Heart left ventricle (tissue), 16 donors: ENCODE measurements at places on chromosomes 3 and 15. TPM values are rescaled to one million over a fixed set of nuclear protein-coding genes. Genes with fewer than 3 reads are reported as not detected.

- DNase-seq, result peak; percentile 67
Observed at GRCh38 chr3:35664460-35664919, 25.2 kb downstream of the ARPP21 start.

Gene WWTR1
- 32.5 TPM for total RNA-seq

GRCh38 chr15:86337071-86337470 is 257.4 kb downstream of the AGBL1 start:
- DNase-seq, result no peak

GRCh38 chr15:39251413-39252133 is 329.3 kb upstream of the THBS1 start:
- DNase-seq, result no peak

GRCh38 chr3:191026746-191027145 is 164.3 kb upstream of the GMNC start:
- DNase-seq, result no peak

GRCh38 chr3:105953831-105954230 is 85.0 kb upstream of the CBLB start:
- no peak for DNase-seq

DNA sequence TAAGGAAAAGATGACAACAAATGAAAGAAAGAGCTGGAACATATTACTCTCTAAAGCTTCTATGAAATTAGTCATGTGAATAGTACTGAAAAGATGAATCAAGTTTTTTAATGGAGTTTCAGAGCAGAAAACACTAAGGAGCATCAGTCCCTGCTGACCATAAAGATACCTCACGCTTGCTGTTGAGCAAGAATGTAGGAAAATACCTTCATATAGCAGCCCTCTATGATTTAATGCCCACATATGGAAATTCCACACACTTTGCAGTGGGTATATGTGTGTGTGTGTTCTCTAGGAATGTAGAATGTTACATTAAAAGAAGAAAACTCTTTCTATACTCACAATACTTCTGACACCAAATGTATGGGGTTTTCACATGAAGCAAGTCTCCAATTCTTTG is 355.0 kb downstream of the ERC2 start:
- no peak for DNase-seq

- peak; percentile 45 for DNase-seq
Observed at GRCh38 chr15:37106490-37107001, 6.2 kb upstream of the MEIS2 start.

GRCh38 chr3:53841296-53841695 is 4.9 kb downstream of the CHDH start:
- DNase-seq, result no peak

DNA sequence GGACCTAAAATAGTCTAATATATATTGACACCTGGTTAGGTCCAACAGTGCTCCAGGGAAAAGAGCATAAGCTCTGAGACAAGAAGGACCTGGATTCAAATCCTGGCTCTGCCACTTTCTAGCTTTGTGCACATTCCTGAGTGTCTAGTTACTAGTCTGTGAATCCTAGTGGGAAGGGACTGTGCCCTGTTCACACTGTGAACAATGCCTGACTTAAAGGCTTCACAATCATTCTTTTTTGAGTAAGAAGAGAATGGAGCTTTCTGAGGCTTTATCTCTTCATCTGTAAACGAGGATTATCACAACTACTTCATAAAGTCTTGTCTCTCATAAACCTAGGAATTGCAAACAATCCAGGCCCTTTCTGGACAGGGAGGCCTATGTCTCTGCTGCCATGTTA is 235.9 kb downstream of the SOX2 start:
- DNase-seq, result no peak

DNA sequence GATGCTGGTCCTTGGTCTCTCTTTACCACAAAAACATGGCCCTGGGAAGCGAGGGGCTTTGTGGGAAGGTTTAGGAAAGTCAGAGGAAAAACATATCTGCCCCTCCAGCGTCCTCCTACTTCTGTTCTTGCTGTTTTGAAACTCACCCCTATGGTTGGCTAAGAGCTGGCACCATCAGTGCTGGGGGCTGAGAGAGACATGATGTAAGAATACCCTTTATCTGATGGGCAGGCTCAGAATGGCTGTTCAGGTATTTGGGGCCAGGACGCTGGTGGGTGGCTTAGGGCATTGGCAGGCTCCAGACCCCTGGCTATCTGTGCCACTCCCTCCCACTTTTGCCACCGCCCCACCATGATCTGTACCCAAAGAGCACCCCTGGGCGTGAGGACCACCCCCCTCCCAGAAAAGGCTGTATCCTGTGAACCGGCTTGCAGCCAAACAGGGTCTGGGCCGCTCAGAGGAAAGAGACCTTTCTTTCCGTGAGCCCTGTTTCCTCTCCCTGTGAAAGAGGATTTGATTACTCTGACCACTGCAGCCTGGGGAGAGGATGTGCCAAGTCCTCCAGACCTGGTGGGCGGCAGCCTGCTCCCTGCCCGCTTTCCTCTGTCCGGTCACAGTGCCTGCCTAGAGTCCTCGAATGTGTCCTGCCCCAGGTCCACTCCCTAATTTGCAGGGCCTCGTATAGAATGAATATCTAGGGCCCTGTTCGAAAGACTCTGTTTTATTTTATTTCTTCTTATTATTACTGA is 61.3 kb upstream of the SLC6A6 start:
- DNase-seq, result no peak

Gene C3orf22
- not detected for total RNA-seq

DNA sequence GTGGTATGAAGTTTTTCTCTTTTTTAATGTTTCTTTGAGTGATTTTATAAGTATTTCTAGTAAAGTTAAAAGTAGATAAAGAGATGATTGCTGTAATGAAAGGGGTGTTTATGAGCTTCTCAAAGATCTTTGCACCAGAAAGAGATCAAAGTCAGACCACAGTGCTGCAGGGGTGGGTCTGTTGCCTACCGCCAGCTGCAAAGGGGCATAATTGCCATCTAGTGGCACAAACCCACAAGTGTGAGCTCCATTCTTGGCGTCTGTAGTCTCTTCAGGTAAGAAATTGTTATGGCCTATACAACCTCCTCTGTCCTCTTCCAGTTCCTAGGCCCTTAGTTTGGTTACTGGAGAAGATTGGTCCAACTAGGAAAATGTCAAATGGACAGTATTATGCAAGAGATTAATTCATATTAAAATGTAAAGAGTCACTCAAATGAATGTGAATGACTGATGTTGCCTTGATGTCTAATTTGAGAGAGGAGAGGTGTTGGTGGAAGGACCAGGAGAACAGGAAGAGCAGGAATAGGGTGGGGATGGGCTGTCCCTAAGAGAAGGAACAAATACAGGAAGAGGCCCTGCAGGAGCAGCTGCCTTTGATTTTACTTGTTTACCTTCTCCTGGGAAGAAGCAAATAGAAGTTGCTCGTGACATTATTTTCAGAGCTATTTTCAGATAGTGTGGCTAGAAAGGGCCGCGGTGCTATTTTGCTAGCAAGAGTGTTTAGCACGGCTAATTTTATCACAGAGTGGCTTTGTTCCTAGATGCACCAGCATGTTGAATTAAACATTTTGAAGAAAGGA is 53.0 kb upstream of the GSK3B start:
- DNase-seq, result no peak

GRCh38 chr15:73239564-73240215 is 129.1 kb downstream of the HCN4 start:
- no peak for DNase-seq

GRCh38 chr15:74173380-74174218 is at the start of gene ISLR:
Gene ISLR, plus strand, starts transcription at chr15:74173710. Its CDS starts 1,149 bp downstream, at chr15:74174859.
- DNase-seq, result peak; percentile 46

Gene ROPN1
- 0.67 TPM for total RNA-seq

DNA sequence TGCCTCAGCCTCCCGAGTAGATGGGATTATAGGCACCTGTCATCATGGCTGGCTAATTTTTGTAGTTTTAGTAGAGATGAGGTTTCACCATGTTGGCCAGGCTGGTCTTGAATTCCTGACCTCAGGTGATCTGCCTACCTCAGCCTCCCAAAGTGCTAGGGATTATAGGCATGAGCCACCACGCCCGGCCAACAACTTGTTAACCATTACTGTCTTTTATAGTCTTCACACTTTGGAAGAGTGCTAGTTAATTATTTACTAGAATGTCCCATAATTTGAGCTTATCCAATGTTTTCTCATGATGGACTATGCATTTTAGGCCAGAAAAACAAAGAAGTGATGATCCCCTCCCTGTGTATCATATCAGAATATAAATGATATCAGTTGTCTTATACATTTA is 288.6 kb upstream of the CBLB start:
- no peak for DNase-seq

DNA sequence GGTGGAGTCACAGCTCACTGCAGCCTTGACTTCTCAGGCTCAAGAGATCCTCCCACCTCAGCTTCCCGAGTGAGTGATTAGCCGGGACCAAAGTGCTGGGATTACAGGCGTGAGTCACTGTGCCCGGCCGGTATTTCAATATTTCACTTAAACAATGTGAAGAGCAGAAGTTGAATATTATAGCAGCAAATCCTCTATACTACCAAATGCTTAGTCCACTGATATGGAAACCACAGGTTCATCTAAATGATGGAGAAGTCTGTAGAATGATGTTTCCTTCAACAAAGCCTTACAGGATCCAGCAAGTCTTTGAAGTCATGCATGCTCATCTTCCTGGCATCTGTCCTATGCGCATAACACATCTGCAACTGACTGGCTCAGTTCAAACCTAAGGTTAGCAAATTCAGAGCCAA is 20.3 kb upstream of the UACA start:
- no peak for DNase-seq

Gene MST1R
- total RNA-seq, result 1.1 TPM

GRCh38 chr3:196985954-196986885 is 17.6 kb upstream of the PIGZ start:
- no peak for DNase-seq

GRCh38 chr3:46972396-46972795 is 4.1 kb downstream of the CCDC12 start:
- no peak for DNase-seq
